ENCODE measurements at places on chromosomes 12 and 14.

DNA sequence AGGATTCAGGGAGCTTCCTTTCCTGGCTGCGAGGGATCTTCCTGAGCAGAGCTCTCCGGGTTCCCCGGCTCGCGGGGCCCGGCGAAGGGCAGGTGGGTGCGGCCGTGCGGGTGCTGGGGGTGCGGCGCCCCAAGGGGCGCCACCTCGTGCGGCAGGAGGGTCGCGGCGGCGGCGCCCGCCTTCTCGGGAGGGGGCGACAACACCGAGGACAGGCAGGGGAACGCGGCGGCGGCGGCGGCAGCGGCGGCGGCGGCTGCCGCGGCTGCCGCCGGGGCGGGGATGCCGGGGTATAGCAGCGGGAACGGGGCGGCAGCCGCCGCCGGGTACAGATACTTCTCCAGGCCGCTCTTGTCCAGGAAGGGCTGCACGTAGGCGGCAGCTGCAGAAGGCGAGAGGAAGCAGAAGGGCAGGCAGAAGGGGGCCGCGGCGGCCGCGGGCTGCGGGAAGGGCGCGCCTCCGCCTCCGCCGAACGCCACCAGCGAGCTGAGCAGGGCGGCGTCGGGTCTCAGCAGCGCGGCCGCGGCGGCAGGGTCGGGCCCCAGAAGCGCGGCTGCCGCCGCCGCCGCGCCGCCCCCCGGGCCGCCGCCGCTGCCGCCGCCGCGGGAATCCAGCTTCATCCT lies 2.7 kb downstream of the BHLHE41 start:
- DNase-seq = no peak

- DNase-seq = no peak
These were observed 9.7 kb downstream of the SLC4A8 start for GRCh38 chr12:51434305-51434704.

GRCh38 chr14:99687284-99688209 lies 3.4 kb downstream of the CYP46A1 start:
- DNase-seq = no peak

- no peak for DNase-seq
These were observed 74.3 kb upstream of the CPM start for GRCh38 chr12:69007101-69007854.

GRCh38 chr14:71525663-71526221 lies 406.5 kb upstream of the RGS6 start:
- DNase-seq = no peak

GRCh38 chr12:131950182-131950913 lies 606 bp downstream of the EP400 start:
- no peak for DNase-seq

DNA sequence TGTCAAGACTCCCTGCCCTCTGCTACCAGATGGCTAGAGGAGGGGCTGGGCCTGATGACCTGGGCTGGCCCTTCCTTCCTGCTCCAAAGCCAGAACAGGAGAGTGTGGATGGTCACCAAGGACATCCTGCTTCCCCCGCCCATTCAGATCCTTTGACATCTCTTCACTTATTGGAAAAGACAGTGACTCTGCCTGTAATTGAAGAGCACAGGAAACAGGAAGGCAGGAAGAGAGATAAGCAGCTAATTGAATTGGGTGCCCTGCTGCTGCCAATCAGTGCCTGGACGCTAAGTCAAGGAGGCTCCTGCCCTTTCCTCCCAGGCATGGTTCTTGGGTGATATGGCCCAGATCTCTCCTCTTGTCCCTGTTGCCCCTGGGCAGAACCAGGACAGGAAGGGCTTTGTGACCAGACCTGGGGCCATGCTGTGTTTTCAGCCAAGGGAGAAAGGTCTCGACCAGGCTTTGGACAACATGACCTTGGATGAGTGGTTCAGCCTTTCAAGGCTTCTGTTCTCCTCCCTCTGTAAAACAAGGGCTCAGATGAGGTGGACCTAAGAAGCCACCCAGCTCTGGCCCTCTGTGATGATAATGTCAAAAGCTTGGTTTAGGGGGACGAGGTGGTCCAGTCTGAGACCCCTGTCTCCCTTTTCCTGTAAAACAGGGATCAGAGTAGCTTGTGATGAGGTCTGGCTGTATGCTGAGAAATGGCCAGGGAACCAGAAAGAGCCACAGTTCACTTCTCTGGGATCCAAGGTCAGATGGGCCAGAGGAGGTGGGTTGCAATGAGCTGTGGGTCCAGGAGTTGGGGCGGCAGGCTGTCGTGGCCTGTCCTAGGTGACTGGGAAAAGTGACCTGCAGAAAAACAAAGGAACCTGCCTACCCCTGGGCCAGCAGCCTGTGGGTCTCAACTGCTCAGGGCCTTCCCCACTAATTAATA lies 38.8 kb downstream of the FAM222A start:
- no peak for DNase-seq

- no peak for DNase-seq
These were observed 40.2 kb downstream of the GRIP1 start for GRCh38 chr12:66638666-66639065.

DNA sequence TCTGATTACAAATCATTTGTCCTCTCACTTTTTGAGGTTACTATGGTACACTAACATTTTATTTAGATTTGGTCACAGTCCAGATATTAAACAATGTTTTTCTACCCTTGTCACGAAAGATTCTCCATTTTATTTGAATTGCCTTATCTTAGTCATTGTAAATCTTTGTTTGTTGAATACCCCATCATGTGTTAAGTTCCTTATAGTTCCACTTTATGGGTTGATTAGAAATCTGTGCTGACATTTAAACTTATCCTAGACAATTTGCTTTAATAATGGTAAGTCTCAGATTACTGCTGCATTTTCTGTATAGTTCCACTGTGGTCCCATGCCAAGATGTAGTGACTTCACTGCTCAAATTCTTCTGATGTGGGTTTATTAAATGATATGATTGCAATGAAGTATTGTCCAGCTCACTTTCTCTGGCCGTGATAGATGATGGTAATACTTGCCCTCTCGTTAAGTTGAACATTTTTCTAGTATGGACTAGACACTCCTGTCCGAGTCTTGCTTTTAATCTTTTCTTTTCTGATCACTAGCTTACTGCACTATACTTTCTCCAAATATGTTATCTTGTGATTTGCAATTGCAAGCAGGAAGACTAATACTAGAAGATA lies 1107.3 kb downstream of the SLC6A15 start:
- no peak for DNase-seq

DNA sequence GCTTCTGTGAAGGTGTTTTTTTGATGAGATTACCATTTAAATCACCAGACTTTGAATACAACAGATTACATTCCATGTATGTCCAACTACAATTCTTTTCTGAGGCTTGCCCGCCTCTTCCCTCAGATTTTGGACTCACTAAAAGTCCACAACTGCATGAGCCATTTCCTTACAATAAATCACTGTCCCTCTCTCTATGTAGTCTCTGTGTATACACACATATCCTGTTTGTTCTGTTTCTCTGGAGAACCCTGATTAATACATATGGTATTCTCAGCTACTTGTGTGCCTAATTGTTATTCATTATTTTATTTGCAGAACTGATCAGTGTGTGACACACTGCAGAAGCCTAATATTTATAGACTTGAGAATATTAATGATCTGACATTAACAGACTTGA lies 2.4 kb upstream of the MIPOL1 start:
- DNase-seq = no peak

GRCh38 chr14:88868558-88869159 lies 44.2 kb downstream of the TTC8 start:
- peak; percentile 1 for DNase-seq

- no peak for DNase-seq
These were observed 193.0 kb downstream of the CRADD start for GRCh38 chr12:93870020-93870795.

GRCh38 chr14:40656311-40656710 lies 950.4 kb upstream of the LRFN5 start:
- DNase-seq = no peak

DNA sequence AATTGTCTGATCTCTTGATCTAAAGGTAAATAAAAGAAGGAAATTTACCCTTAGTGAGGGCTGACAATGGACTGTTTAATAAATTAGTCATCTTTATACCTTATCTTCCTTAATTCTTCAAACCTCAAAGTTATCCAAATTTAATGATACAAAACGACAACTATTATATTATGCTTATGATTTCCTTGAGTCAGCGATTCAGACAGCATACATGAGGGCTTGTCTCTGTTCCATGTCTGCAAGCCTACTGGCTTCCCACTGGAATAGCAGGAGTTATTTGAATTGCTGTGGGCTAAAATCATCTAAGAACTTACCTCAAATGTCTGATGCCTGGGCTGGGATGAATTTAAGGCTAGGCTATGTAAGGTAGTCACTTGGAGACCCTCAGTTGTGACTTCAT lies 197.2 kb upstream of the MDGA2 start:
- no peak for DNase-seq

DNA sequence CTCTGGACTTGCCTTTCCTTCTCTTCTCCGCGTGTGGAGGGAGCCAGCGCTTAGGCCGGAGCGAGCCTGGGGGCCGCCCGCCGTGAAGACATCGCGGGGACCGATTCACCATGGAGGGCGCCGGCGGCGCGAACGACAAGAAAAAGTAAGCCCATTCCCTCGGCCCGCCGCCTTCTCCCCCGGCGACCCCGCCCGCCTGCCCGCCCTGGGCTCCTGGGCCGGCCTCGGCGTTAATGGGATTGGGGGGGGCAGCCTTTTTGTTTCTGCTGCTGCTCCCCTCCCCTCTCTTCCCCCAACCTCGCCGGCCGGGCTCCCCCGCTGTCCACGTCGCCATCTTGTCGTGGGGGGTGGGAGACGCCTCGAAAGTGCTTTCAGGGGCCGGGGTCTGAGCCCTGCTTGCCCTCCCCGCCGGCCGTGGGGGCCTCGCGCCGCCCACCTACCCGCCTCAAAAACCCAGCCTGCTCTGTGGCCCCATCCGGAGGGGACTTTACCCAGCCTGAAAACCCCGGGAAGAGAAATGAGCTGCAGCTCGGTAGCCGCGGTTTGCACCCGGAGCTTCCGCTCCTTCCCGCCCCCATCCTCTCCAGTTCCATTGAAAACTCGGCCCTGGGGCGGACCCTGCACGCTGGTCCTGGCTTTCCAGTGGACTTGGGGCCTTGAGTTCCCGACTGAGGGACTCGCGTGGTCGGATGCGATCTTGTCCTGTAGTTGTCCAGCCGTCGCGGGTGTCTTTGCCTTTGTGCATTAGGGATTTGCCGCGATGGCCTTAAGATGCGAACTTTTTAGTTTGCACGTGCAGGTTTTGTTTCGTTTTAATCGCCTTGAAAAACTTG lies 598 bp downstream of the HIF1A start:
- DNase-seq = peak; percentile 10

- DNase-seq = peak; percentile 30
These were observed 5.8 kb upstream of the TBPL2 start for GRCh38 chr14:55446127-55446736.

GRCh38 chr12:98344046-98344930 lies 171.1 kb upstream of the TMPO start:
- DNase-seq = no peak

DNA sequence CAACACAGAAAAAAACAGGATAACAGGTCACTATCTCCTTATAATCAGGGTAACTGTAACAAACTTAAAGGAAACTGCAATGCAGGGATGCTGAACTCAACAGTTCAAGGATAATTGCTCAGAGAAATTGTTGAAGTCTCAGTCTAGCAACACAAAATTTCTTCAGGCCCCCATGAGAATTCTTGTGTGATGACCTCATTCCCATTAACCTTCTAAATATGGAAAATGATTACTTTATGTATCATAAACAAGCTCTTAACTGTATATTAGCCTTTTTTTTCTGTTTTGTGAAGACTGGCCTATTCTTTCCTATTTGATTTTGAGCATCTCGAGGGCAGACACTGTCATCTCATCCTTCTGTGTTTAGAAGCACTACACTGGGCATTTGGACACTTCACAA lies 47.1 kb downstream of the IGF1 start:
- no peak for DNase-seq

DNA sequence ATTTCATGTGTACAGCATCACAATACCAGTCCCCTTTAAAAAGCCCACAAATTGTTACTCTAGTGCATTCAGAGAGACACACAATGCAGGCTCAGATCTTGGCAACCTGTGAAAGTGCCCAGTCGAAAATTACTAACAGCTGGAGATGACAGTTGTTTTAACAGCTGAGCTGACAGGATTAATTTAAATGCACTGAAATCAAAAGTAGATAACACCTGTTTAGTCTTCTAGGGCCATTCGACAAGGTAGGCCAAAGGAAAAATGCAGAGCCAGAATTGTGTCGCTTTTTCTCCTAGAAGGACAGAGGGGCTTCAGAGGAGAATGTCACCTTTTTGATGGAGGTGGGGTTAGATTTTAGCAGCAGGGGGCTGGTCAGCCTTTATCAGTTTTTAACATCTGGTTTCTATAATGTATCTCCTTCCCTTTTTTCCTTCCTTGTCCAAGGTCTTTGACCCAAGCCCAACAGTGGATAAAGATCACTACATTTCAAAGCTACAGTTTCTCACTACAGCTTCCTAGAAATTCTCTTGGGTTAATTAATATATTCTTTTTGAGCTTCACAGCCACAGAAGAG lies 139.1 kb downstream of the SOX5 start:
- DNase-seq = no peak

DNA sequence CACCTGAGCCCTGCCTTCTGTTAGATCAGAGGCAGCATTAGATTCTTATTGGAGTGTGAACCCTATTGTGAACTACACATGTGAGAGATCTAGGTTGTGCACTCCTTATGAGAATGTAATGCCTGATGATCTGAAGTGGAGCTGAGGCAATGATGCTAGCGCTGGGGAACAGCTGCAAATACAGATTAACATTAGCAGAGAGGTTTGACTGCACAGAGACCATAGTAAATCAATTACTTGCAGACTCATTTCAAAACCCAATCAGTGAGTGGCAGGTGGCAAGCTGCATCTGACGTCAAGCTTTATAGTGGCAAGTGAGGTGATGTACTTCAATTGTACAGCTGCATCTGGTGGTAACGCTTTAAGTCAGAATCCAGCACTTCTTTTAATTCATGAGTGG lies 141.6 kb downstream of the GPHN start:
- DNase-seq = no peak

DNA sequence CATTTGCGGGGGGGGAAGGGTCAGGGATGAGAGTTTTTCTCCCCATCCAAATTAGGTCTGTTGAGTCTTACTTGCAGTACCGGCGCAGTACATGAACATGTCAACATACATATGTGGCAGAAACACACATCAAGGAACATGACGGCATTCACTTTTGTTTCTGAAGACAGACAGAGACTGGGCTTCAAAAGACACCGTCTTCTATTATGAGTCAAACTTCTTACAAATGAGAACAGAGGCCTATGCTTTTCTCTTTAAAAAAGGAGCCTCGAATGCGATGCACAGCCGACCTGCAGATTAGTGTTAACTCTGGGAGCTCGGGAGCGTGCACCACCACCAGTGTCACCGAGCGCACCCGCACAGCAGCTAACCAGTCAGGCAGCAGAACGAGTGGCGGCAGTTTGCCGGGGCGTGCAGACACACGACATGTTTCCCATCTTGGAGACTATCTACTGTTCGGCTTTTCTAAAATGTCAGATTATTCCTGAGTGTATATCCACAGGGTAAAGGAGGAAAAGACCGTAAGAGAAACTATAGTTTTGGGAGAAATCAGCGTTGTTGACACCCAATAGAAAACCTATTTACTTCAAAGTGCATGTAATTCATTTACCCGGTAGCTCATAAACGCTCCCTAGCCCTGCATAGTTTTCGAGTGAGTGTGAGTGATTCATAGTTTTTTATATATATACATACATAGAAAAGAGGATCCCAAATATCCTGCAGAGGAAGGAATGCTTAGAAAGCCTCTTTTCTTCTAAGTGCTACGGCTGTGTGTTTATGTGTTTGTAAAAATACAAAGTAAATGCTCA lies 33.0 kb downstream of the UBR7 start:
- no peak for DNase-seq

GRCh38 chr12:72432037-72432604 lies 160.0 kb downstream of the TRHDE start:
- DNase-seq = no peak
